Hepatic stellate cell (primary cell): ENCODE measurements at places on chromosomes 1 and 21.
A peak's percentile ranks its signal among the peaks of the same experiment; 100 is the strongest.

DNA sequence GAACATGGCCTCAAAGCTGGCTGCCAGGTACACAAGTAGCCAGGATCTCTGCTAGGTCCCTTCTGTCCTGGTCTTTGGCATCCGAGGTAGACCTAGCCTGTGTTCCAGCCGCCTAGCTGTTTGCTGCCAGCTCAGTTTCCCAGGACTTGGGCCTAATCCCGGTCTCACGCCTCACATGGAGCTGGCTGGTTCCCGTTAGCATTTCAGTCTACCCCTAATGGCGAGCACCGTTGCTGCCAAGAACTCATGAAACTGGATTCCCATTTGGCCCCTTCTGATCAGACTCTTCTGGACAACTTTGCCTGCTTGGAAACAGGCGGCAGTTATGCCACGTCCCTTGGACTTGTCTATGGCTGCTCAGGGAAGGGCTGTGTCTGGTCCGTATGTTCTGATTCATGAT is 26.2 kb upstream of the HHAT start:
- no peak for DNase-seq

DNA sequence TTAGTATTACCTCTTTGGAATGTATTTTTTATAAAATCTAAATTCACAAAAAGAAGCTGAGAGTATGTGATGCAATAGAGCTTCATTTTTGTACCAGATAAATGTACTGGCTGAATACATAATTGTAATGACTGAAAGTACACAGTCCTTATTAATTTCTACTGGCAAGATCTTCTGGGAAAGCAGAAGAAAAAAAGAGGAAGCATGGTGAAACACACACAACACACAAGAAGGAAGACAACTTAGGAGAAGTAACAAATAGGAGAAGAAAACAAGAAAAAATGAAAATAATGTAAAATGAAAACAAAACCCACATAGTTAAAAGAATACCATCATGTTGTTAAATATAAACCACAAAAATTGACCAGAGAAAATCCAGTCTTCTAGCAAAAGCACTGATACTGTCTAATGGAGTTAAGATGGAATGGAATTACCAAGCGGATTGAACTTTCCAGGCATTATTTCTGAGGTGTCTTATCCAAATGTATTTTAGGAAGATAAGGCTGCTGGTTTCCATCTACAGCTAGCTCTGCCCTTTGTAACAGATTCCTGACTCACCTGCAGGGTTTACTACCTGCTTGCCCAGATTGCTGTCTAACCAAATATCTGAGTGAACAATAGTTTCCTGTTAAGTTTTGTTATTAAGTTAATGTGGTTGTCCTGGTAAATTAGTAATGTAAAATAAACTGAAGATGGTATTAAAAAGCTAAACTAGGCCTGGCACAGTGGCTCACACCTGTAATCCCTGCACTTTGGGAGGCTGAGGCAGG is 4.5 kb upstream of the COP1 start:
- no peak for DNase-seq

DNA sequence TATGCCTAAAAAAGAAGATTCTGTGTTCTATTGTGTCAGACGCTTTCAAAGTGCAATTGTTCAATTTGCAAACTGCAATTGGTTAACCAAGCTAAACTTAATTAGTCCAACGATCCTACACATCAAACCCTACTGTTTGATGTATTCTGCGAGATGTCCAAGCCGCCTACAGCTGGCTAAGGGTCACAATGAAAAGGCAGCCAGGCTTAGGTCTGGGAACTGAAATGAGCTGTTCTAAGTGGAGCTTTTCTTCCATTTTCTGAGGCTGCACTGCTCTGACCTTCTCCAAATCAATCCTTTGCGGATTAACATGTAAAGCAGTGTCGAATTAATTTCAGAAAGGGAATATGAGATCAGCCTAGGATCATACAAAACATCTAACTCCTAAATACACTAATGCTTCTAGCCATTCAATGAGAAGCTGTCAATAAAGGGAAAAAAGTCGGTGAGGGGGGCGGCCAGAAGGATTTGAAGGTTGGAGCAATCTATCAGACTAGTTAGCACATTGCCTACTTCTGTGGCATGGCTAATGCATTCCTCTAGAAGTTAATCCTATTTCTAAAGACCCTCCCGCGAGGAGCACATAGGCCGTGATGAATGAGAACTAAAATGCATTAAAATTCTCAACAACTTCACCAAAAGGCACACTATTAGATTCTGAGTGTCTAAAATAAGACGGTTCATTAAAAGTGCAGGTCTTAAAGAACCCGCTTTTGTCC is 119.0 kb downstream of the SIM2 start:
- no peak for DNase-seq

GRCh38 chr1:206744683-206745082 is 25.9 kb upstream of the IL19 start:
- DNase-seq, result no peak

DNA sequence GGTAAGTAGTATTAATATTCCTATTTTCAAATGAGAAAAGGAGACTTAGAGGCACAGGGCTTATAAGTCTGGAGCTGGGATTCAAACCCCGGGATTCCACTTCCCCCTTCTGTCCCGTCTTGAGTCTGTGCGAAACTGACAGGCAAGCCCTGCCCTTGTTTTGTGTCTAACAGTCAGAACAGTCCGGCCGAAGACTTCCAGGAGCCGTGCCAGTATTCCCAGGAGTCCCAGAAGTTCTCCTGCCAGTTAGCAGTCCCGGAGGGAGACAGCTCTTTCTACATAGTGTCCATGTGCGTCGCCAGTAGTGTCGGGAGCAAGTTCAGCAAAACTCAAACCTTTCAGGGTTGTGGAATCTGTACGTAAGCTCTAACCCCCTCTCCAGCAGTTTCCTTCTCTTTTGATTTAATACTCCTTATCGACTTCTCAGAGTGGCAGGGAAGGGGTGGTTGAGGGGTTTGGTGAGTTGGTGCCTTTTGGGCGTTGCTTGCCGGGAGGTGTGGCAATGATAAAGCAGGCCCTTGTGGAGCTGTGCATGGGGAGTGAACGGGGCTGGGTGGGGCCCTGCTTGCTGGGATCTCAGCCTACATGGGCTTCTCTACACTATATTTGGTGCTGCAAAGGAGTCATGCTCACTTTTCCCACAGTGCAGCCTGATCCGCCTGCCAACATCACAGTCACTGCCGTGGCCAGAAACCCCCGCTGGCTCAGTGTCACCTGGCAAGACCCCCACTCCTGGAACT is 29.4 kb downstream of the IL6R start:
- peak; percentile 74 for DNase-seq

DNA sequence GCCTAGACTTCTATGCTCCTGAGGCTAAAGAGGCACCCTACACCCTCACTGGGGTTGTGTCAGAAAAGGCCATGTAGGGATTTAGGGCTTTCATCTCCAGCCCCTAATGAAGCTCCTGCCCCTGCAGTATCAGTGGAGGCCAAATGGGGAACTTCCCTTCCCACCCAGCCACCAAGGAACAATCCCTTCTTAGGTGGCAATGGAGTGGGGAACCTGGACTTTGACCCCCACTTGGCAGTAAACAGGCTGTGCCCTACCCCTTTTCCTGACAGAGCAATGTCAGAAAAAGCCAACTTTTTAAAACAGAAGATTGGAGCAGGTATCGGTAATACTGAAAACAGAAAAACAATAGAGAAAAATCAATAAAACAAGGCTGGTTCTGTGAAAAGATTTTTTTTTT is 35.5 kb upstream of the SLC19A2 start:
- no peak for DNase-seq

DNA sequence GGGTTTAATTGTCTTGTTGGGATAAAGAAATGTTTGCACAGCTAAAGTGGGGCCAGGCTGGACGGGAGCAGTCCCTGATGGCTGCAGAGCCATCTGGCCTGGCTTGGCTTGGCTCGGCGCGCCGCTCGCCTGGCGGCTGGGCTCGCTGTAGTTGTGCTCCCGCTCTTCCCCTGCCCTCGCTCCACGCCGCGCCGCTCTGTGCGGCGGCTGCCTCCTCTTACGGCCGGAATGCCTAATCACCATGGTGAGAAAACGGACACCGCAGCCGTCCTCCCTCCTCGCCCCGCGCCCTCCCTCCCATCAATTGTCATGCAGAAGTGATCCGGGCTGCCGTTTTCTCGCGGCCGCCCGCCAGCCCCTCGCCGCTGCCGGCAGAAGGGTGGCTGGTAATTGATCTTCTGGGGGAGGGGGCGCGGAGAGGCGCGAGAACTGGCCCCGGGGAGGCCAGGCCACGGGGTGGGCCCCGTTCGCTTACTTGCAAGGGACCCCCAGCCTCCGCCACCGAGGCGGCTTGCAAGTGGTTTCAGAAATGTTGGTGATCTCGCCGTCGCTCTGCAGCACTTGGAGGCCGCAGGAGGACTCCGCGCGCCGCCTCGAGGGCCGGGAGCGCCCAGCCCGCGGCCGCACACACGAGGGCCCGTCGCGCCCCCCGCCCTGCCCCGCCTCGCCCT is 12.4 kb downstream of the RNF220 start:
- DNase-seq, result no peak
